ENCODE measurements at places on chromosomes 3 and 15.

GRCh38 chr3:188185717-188186251, 31.8 kb downstream of the LPP start:
- peak; percentile 34 for DNase-seq

GRCh38 chr3:40324621-40325020, 15.1 kb downstream of the EIF1B start:
- DNase-seq, result no peak

GRCh38 chr15:39549912-39550311, 31.0 kb upstream of the THBS1 start:
- no peak for DNase-seq

DNA sequence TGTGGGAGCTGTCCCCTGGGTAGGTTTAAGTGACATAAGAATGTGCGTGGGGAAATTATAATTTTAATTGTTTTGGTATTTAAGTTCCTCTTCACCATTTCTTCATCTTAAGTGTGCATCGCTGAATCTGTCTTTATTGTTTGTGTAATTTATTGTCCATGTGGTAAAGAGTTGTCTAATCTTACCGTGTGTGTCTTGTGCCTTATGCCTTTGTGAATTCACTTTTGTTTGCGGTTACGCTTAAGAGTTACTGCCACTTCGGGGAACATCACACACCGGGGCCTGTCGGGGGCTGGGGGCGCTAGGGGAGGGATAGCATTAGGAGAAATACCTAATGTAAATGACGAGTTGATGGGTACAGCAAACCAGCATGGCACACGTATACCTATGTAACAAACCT, 767 bp downstream of the WDR48 start:
- no peak for DNase-seq

DNA sequence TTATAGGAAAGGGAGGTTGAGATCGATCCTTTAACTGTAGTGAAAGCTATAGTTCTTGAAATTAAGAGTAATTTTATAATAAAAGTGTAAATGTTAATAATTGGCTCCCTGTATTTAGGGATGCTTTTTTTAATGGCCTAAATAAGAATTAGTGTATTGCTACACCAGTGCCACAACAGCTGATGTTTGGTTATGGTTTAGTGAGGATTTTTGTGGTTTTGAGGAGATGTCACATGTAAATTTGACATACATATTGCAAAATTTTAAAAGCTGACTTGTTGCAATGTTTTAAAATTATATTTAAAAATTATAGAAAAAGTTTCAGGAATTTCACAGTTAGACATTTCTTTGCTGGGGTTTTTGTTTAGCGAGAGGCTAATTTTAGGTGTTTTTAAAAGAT, 3.9 kb downstream of the TSC22D2 start:
- no peak for DNase-seq

- no peak for DNase-seq
Measured at GRCh38 chr3:193744822-193745684, 152.0 kb downstream of the OPA1 start.

- no peak for DNase-seq
Measured at GRCh38 chr3:186154641-186155040, 45.8 kb upstream of the ETV5 start.

DNA sequence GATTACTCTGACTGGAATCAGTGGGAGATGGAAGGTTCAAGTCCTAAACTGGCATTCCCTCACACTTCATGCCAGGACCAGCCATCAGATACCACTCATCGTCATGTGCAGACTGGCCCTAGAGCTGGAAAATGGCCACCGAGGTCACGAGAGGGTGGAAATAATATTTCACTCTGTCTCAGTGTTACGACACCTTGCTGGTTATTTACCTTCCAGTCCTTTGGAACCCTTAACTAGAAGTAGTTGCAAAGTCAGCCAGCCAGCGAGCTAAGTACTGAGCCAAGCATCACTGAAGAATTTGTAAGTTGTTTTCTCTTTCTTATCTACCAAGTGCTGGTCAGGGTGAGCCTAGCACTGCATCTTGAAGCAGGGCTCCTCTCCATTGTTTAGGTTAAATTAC, 309.9 kb upstream of the RASGRP1 start:
- no peak for DNase-seq

DNA sequence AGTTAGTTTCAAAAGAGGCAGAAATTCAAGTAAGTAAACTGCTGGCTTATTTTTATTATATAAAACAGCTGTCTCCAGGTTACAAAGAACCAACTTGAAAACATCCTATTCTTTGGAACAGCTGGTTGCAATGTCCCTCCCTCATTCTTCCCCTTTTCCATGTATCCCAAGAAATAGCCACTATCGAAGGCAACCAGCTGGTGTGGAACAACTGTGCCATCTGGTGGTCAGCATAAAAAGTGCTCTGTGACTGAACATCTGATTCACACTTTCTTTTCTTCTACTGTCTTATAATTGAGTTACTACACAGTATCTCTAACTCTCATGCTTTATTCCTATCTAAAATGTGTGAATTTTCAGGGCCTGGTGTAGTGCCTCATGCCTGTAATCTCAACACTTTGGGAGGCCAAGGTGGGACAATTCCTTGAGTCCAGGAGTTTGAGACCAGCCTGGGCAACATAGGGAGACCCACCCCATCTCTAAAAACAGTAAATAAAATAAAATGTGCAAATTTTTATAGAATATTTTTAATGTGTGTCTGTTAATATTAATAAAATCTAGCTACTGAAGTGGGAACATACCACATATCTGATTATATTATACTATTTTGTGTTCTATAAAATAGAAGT, 9.6 kb downstream of the OSBPL11 start:
- peak; percentile 65 for DNase-seq

GRCh38 chr3:27166888-27167287, 202.3 kb downstream of the NEK10 start:
- no peak for DNase-seq

GRCh38 chr3:61353382-61353781, 102.1 kb upstream of the FHIT start:
- DNase-seq, result no peak

DNA sequence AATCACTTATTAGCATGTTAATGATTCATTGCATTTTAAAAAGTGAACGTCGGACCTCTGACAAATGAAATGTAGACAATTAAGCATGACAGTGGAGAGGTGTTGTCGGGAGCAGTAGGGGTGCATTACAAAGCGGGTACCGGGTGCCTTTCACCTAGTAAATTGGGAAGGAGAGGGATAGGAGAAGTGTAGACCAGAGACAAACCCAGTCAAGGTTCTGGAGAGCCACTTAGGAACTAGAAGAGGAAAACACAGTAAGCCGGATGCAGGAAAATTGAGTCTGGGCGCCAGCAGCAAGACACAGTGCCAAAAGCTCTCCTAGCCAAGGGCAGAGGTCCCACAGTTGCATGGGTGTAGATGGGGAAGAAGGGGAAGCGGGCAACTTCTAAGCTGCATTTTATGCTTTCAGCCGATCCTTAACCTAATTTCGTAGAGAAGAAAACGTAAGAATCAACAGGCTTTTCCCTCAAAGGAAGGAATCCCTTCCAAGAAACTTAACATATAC, 3.1 kb upstream of the CERS3 start:
- no peak for DNase-seq

DNA sequence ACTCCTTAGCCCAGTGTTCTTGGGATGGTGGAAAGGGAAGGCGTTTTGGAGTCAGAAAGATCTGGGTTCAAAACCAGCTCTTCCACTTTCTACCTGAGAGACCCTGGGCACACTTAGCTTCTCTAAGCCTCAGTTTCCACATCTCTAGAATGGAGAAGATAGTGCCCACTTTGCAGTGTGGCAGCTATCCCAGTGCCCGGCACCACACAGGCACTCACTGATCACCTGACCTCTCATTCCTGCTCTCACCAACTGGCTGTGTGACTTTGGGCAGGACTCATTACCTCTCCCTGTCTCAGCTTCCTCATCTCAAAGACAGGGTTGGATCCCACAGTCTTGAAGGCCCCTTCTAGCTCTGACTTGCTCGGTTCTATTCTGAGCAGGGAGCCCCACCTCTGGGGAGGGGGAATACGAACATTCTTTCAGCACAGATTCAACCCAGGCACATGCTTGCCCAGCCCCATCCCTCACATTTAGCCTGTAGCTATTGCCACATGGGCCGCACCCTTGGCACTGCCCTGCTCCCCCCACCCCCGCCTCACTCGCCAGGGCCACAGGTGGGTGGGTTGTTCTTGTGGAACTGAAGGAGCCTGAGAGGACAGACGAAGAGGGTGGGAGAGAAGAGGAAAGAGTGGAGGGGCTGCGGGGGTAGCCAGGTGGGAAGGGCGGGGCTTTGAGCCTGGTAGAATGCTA, 39.2 kb downstream of the EPHB3 start:
- no peak for DNase-seq

DNA sequence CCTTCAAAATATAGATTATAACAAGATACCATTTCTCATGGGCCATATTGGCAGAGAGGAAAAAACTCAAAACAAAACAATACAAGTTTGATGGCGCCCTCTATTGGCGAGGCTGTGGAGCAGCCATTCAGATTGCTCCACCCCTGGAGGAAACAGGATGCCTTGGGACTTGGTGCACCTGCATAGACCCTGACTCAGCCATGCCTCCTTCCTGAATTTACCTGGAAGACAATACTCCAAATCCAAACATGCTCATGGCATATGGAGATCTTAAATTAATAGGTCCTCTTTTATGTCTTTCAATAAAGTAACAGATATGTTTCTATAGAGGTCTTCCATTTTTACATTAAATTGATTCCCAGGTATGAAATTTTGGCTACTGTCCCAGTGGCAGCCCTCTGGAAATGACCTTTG, 90.0 kb downstream of the APBA2 start:
- peak; percentile 44 for DNase-seq

- peak; percentile 4 for DNase-seq
Measured at GRCh38 chr3:56302417-56302816, 165.8 kb downstream of the ERC2 start.

GRCh38 chr3:12750658-12751071, 8.4 kb downstream of the TMEM40 start:
- no peak for DNase-seq

DNA sequence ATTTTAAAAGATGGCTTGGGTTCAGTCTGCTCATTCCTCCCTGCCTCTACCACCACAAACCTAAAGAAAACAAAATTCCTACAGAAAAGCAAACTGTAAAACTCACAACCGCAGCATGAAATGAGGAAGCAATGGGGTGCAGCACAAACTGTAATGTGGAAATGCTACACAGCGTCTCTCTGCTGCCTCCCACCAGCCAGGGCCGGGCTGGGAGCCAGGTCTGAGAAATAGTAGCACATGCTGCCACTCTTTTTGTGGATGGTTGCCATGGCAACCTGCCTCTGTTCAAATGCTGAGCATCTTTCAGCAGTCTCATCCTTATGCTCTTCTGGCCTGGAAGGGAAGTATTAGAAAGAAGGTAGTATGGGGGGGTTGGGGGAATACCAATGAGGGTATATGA, 55.4 kb downstream of the EOMES start:
- DNase-seq, result no peak

GRCh38 chr15:92116330-92116729, 262.8 kb downstream of the SLCO3A1 start:
- DNase-seq, result no peak

GRCh38 chr15:45616901-45617323, 17.9 kb upstream of the SQOR start:
- no peak for DNase-seq

DNA sequence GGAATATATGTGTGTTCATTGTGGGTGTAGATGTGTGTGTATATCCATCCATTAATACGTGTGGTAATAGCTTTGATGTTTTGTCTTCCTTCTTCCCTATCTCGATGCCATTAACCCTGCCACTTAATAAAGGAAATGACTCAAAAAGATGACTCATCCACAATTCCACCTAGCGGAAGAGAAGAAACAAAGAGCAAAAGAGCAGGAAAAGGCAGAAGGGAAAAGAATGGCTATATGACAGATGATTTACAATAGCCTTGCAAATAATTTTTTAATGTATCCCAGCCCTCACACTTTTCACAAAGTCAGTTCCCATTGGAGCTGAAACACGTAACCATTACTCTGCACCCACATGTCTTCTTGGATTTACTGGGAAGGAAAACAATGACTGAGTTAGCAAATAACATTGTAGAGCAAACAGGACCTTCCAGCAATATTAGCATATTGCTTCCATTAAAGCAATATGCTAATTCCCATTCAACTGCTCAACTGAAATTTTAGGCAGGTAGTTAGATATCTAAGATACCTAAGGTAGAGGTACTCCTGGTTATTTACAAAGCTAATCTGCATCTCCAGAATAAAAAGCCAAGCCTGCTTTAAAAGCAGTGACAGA, 197.2 kb downstream of the KCNAB1 start:
- DNase-seq, result peak; percentile 97

GRCh38 chr3:180123928-180124327, 87.2 kb upstream of the PEX5L start:
- DNase-seq, result no peak

- no peak for DNase-seq
Measured at GRCh38 chr3:157586293-157586692, 83.1 kb upstream of the VEPH1 start.

- DNase-seq, result no peak
Measured at GRCh38 chr3:143507735-143508580, 340.3 kb downstream of the SLC9A9 start.

- DNase-seq, result peak; percentile 24
Measured at GRCh38 chr3:170572665-170573253, 13.1 kb downstream of the SLC7A14 start.

DNA sequence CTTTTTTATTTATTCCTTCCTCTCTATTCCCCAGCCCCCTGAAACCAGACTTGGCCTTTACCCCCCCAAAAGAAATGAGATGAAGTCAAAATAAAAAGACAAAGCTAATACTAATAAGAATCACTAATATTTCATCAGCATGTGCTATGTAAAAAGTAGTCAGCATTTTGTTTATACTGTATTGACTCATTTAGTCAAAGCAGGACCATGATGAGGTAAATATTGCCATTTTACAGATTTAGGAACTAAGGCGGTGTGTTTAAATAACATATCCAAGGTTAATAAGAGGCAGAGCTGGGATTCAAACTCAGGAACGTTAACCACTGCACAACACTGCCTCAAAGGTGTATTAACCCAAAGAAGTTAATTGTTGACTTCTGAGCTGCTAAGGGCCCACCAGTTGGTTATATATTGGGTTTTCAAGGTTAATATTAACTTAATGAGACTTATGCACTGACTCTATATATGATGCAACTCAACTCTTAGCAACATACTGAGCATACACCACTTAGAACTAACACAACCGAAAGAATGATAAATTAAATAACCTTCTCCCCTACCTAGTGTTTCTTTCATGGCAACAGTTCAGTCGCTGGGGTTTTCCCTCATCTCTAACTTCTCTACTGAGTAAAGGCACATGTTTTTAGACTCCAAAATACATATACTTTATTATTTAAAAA, 34.7 kb downstream of the FOXP1 start:
- DNase-seq, result no peak

DNA sequence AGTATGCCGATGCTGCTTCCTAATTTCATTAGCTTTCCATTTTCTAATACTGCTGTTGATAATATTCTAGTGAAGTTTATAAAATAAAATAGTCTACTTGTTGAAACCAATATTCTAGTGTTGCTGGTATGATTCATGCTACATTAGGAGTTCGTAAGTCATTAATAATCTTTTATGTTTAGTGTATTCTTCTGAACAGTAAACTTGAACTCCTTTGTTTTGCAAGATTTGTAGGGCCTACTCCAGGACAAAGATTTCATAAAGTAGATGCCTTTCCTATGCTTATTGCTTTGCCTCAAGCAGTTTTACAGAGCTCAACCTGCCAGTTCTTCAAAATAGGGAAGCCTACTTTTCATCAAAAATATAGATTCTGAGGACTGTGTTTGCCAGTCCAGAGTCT, 111.5 kb downstream of the RSRC1 start:
- DNase-seq, result no peak

- DNase-seq, result no peak
Measured at GRCh38 chr15:54618120-54618519, 578.6 kb downstream of the RSL24D1 start.

- DNase-seq, result no peak
Measured at GRCh38 chr15:27764339-27764738, 334.8 kb downstream of the OCA2 start.
